ENCODE measurements at places on chromosomes 2 and 18. TPM values are rescaled to one million over a fixed set of nuclear protein-coding genes. Genes with fewer than 3 reads are reported as not detected.

GATA6 gene
- not detected for total RNA-seq

PROKR1 gene
- total RNA-seq: not detected

CHRNG gene
- total RNA-seq: not detected

MAPRE2 gene
- 59.4 TPM for total RNA-seq

PSTPIP2 gene
- total RNA-seq: 15.3 TPM

RBFA gene
- total RNA-seq: 32.2 TPM

TUBA3E gene
- not detected for total RNA-seq

GPR75 gene
- 1.2 TPM for total RNA-seq

CIB4 gene
- not detected for total RNA-seq

EFEMP1 gene
- not detected for total RNA-seq

IL18RAP gene
- 7.4 TPM for total RNA-seq

NEU4 gene
- 0.89 TPM for total RNA-seq

PRKD3 gene
- 17.4 TPM for total RNA-seq

DNAJC5G gene
- not detected for total RNA-seq

SAG gene
- 0.39 TPM for total RNA-seq

DSG4 gene
- total RNA-seq: not detected

ABCG8 gene
- not detected for total RNA-seq

BMP10 gene
- total RNA-seq: not detected

ALKAL2 gene
- total RNA-seq: not detected

SATB2 gene
- total RNA-seq: 0.21 TPM

HOXD11 gene
- total RNA-seq: not detected

TUBB6 gene
- total RNA-seq: 7.2 TPM

CABYR gene
- 0.46 TPM for total RNA-seq

PLEKHM3 gene
- total RNA-seq: 5.2 TPM

LRP1B gene
- total RNA-seq: not detected

WDR33 gene
- total RNA-seq: 76.3 TPM

SP5 gene
- not detected for total RNA-seq

ADAM17 gene
- 20.2 TPM for total RNA-seq

POTEI gene
- not detected for total RNA-seq

NETO1 gene
- total RNA-seq: not detected

FOSL2 gene
- 225 TPM for total RNA-seq

All from activated CD4-positive, alpha-beta T cell treated with anti-CD3 and anti-CD28 coated beads for 36 hours (primary cell).